NCI-H2081 (cell line): ENCODE measurements at places on chromosomes 4 and X.
A peak's percentile ranks its signal among the peaks of the same experiment; 100 is the strongest.

DNA sequence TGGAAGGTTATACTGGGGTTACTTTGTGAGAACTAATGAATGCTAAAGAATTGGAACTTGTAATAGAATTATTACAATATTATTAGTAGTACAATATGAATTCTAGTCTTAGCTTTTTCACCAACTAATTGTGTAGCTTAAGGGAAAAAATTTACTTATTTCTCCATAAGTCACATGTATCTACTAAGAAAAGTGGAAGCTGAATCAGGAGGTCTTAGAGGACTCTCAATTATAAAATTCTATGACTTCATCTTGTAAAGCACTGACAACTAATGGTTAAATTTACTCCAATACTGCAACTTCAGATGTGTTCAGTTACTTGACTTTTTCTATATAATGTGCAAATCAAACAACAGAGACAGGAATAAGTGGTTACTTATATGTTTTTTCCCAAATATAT lies 899 bp upstream of the TMPRSS11D start:
- no peak for DNase-seq

DNA sequence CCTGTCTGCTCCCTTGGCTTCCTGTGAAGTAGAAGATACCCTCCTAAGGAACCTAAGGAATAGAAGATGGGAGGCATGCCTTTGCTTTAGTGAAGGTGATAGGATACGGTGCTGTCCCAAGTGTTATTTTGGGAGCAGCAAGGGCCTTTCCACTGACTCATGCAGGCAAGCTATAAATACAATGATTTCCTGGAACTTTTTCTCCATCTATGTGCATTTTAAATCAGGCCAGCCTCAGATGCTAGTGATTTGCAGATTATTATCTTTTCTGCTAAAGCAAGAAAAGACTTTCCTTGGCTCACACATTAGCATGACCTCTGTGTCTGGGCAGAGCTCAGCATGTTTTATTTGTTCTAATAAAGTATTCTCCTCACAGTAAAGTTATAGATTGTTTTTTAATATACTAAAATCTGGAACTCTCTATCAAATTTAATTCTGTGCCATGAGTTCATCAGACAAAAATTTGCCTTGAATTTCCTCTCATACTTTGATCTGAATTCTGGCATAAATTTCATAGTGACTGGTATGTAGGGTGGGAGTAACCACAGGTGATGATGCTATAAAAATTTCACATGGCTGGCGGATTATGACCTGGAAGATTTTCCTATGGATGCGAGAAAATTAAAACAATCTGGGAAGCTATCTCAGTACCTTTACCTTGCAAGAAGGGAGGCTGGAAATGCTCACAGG lies 131.7 kb downstream of the REPS2 start:
- no peak for DNase-seq

GRCh38 chrX:112837531-112837930 lies 3.1 kb downstream of the AMOT start:
- no peak for DNase-seq

GRCh38 chr4:187478292-187479140 lies 517.1 kb upstream of the ZFP42 start:
- DNase-seq: no peak

DNA sequence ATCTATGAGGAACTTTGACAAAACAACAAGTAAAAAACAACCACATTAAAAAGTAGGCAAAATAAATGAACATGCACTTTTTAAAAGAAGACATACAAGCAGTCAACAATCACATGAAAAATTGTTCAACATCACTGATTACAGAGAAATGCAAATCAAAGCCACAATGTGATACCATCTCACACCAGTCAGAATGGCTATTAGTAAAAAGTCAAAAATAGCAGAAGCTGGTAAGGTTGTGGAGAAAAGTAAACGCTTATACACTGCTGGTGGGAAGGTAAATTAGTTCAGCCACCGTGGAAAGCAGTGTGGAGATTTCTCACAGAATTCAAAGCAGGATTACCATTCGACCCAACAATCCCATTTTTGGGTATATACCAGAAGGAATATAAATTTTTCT lies 17.0 kb upstream of the LNX1 start:
- no peak for DNase-seq

- DNase-seq: no peak
These were observed 564.7 kb upstream of the ACTRT1 start for GRCh38 chrX:128616933-128617332.

GRCh38 chr4:54038056-54038455 lies 26.3 kb downstream of the CHIC2 start:
- DNase-seq: no peak

GRCh38 chrX:31058284-31058683 lies 13.6 kb downstream of the FTHL17 start:
- peak; percentile 39 for DNase-seq

GRCh38 chr4:94352163-94352562 lies 9.5 kb upstream of the HPGDS start:
- no peak for DNase-seq

- DNase-seq: no peak
These were observed 2.0 kb upstream of the PGK1 start for GRCh38 chrX:78102091-78102490.

DNA sequence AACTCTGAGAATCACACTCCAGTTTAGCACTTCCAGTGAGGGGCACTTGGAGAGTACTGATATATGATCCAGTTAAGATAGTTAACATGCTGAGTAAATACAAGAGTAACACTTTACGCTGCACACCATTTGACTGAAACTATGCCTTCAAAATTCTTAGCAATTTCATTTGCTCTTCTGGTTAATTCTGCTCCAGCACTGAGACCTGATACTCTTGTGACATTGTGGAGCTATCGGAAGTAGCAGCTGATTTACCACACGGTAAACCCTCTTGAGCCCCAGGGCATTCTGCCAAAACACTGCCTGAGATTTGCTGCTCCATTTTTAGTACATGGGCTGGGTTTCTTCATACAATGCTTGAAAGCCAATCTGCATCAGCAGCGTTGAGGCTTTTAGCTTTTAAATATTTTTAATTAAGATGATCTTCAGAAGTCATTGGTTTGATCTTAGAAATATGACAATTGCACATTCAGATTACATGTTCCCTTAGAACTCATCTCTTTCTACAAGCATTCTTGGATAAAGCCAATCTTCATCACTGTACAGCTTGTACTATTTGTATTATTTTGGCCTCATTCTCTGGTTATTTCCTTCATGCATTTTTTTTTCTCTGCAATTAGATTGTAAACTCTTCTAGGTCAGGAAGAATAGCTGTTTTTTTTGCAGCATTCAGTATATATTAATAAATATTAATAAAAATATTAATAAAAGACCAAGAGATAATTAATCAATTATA lies 67.8 kb upstream of the ETNPPL start:
- no peak for DNase-seq

GRCh38 chrX:40423299-40423698 lies 157.5 kb upstream of the ATP6AP2 start:
- DNase-seq: no peak

DNA sequence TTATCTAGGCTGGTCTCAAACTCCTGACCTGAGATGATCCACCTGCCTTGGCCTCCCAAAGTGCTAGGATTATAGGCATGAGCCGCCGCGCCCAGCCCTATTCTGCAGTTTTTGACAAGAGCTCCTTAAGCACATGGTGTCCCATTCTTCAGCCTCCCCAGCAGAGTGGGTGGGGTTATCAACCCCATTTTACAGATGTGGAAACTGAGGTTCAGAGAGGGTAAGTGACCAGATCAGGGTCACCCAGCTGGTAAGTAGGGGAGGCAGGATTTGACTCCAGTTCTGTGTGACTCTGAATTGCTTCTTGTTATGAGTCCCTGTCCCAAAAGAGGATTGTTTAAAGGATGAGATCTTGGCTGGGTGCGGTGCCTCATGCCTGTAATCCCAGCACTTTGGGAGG lies 14.5 kb downstream of the MAN2B2 start:
- DNase-seq: no peak

DNA sequence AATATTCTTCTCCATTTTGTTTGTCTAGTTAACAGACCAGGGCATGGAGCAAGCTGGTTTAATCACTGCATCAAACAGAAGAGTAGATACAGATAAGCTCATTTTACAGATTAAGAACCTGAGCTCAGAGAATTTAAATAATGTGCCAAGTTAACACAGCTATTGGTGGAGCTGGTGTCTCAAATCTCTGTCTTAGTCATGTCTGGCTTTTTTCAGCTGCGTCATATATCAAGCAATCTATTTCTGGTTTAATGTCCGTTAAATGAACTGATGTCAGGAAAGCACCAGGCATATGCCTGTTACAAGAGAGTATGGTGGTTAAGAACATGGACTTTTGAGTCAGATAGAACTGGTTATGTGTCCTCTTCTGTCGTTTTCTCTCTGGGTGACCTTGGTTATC lies 79.8 kb upstream of the ADGRA3 start:
- no peak for DNase-seq

- no peak for DNase-seq
These were observed 42.0 kb upstream of the HUWE1 start for GRCh38 chrX:53728506-53728905.

- DNase-seq: no peak
These were observed 120.2 kb upstream of the FAM9C start for GRCh38 chrX:13164611-13165010.

- DNase-seq: no peak
These were observed 531 bp downstream of the DGKQ start for GRCh38 chr4:972651-973424.

GRCh38 chr4:20313237-20314030 lies 61.7 kb downstream of the SLIT2 start:
- DNase-seq: peak; percentile 18

GRCh38 chr4:104017213-104017612 lies 297.4 kb upstream of the TACR3 start:
- DNase-seq: no peak

DNA sequence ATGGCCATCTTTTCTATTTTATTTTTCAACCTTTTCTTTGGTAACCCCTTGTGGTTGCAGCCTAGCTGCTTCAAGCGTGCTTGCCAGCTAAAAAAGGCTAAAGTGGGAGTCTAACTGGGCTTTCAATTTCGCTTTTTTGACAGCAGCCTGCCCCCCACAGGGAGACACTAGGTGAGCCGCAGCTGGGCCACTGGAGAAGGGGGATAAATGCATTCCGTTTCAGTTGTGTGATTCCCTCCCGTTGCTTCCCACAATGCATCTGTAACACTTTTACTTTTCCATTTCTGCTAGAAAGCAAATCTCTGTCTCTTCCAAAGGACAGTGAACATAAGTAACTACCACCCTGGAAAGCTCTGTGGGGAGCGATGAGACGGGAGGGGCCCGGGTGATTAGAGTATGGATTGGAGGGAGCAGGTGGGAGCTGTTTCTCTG lies 86.3 kb upstream of the RAPGEF2 start:
- DNase-seq: peak; percentile 39

GRCh38 chr4:57053508-57053907 lies 56.7 kb downstream of the IGFBP7 start:
- DNase-seq: no peak

DNA sequence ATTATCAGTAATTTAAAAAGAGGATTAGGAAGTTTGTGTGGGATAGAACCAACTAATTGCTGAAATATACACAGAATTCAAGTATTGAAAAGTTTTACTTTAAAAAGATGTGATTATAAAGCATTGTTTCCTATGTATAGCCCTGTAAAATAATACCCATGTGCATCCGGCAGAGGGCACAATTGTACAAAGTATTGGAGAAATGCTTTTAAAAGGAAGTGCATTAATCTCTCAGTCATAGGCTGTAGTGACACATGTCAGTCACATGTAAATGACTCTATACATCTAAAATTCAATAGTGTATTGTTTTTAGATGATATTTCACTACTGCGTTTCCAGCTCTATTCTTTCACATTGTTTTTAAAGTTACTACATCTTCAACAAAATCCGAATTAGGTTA lies 9.7 kb upstream of the GEMIN8 start:
- peak; percentile 41 for DNase-seq

GRCh38 chrX:129754056-129755024 lies 15.6 kb downstream of the XPNPEP2 start:
- no peak for DNase-seq

DNA sequence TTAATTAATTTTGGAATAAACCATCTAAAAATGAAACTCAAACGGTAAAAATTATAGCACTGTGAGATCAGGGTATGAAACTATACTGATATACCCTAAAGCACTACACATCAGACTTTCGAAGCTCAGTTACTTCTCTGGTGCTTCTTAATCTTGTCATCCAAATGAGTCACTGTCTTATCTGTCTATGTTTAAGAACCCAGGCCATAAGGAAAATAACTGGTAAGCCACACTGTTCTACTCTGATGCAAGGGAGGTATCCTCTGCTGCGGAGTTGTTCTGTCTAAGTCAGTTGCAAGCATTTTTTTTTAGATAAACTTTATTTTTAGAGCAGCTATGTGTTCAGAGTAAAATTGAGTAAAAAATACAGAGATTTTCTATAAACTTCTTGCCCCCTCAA lies 830.8 kb upstream of the POU3F4 start:
- no peak for DNase-seq
